ENCODE measurements at places on chromosomes 16 and 17.

GRCh38 chr17:74768069-74768762, 7.9 kb downstream of the NAT9 start:
- DNase-seq, result no peak

GRCh38 chr16:74496054-74496453, 74.8 kb upstream of the CLEC18B start:
- no peak for DNase-seq

GRCh38 chr17:40329839-40330794, 21.1 kb downstream of the RARA start:
- DNase-seq, result no peak

DNA sequence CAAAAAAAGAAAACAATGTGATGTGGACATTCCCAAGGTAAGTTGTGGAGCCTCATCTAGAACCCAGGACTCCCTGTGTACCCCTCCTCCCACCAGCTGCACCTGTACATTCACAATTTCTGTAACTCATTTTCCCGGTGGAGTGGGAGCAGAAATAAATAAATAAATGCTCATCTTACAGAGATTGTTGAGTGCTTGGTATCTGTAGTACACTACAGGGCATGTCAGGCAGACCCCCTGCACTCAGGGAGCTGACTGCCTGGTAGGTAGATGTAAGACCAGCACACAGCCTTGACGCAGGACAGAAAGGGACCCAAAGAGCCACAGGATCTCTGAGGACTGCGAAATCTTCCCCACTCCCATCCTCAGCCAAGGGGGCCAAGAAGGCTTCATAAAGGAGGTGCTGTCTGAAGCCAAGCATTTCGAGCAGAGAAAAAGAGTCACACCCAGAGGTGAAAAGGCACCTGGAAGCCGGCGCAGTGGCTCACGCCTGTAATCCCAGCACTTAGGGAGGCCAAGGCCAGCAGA, 6.5 kb downstream of the EIF1 start:
- no peak for DNase-seq

GRCh38 chr17:14359163-14360020, 58.5 kb downstream of the HS3ST3B1 start:
- DNase-seq, result no peak

- no peak for DNase-seq
These were observed 7.8 kb upstream of the LONP2 start for GRCh38 chr16:48236286-48236685.

GRCh38 chr16:84184775-84185174, 2.1 kb downstream of the TAF1C start:
- no peak for DNase-seq

DNA sequence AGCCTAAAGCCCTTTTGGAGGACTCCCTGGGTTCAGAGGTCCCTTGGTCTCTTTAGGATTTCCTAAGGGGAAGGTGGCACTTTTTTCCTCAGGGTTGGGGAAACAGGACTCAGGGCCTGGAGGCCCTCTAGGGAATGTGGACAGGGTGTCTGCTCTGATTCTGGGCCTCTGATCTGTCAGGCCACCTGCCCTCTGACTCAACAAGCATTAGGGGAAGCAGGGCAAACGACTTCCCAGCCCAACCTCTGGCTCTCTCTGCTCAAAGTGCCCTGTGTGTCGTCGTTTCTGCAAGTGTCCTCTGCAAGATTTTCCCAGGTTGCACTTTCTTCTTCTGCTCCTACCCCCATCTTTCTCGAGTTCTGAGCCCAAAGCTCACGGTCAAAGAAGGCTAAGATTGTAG, 6.6 kb upstream of the IGFBP4 start:
- DNase-seq, result no peak

- DNase-seq, result no peak
These were observed 157.6 kb downstream of the CPPED1 start for GRCh38 chr16:12646098-12646489.

- no peak for DNase-seq
These were observed 18.0 kb downstream of the NFE2L1 start for GRCh38 chr17:48066192-48066591.

Measured in HTR-8/SVneo (cell line).